ENCODE measurements at places on chromosomes 3 and 15.

DNA sequence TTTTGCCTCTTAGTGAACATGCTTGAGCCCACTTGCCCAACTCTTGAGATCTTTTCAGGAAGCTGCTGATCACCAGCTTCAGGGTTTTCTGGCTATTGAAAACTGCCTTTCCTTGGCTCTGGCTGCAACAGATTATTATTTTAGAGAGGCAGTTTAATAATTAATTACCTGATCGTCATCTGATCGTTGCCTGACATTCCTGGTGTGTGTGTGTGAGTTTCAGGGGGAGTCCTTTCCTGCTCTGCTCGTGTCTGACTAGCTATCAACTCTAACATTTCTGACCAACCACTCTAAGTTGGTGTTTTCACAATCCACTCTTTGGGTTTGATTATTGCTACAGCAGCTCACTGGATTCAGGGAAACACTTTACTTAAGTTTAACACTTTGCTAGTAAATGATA lies 84.3 kb upstream of the SPATA16 start:
- H3K36me3 ChIP-seq, result no peaks in the 10 kb centered on the region
- H3K4me3 ChIP-seq, result no peak overlapping the region
- H3K27ac ChIP-seq, result no peak overlapping the region

GRCh38 chr3:24156466-24156865 lies 211.4 kb downstream of the NR1D2 start:
- H3K27ac ChIP-seq, result no peak overlapping the region
- no peaks in the 10 kb centered on the region for H3K36me3 ChIP-seq
- H3K4me1 ChIP-seq, result peaks cover 8% of the 10 kb centered on the region
- H3K27me3 ChIP-seq, result no peaks in the 10 kb centered on the region
- no peak for DNase-seq

DNA sequence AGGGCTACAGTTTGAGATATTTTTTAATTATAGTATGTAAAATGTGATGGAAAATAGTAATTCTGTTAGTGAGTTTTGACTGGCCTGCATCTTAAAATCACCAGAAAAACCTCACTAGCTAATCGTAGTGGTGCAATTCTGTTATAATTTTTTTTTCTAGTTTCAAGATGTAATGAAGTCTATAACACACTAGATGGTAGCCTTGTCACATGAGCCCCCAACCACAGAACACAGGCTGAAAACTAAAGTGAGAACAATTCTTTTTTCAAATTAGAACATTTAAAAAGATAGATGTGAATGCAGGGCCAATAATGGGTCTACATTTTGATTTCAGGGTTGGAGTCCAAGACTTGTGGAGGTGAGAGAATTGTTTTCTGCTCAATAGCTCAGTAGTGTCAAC lies 83.3 kb upstream of the KCNH8 start:
- H3K27me3 ChIP-seq, result no peaks in the 10 kb centered on the region
- DNase-seq, result no peak
- H3K36me3 ChIP-seq, result no peaks in the 10 kb centered on the region
- no peak overlapping the region for H3K27ac ChIP-seq

- H3K4me3 ChIP-seq, result no peak overlapping the region
- peak overlapping the region; percentile 34 for H3K27ac ChIP-seq
- no peaks in the 10 kb centered on the region for H3K27me3 ChIP-seq
- no peaks in the 10 kb centered on the region for H3K36me3 ChIP-seq
Observed at GRCh38 chr3:140236836-140237501, 302.0 kb downstream of the CLSTN2 start.

DNA sequence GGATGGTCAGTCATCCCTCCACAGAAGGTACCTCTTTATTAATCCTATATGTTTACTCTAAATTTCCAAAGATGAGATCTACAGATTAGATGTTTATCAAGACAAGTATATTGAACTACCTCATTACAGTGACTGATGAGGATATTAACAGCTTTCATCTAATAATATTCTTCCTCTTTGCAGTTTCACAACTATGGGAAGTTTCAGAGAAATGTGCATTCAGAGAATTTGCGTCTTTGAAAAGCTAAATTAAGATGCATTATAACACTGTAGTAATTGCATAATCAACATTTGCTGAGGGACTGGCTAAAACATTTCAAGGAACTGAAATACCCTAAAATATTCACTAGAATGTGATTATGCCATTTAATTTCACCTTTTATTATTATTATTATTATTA lies 46.7 kb downstream of the MCF2L2 start:
- no peak for DNase-seq
- H3K4me1 ChIP-seq, result no peaks in the 10 kb centered on the region
- H3K27ac ChIP-seq, result no peak overlapping the region
